Left renal pelvis (tissue), 4 donors: ENCODE measurements at places on chromosomes 2 and 18. TPM values are rescaled to one million over a fixed set of nuclear protein-coding genes. Genes with fewer than 3 reads are reported as not detected.

GRCh38 chr18:36217348-36217747 lies 30.1 kb downstream of the MOCOS start:
- no peak for DNase-seq

GRCh38 chr2:105442056-105442455 lies 43.2 kb upstream of the FHL2 start:
- no peak for DNase-seq

GRCh38 chr2:213420828-213421385 lies 136.6 kb downstream of the SPAG16 start:
- DNase-seq: no peak

Gene KLHL41
- polyA plus RNA-seq: 1.2 TPM
